ENCODE measurements at places on chromosomes 16 and 17.

DNA sequence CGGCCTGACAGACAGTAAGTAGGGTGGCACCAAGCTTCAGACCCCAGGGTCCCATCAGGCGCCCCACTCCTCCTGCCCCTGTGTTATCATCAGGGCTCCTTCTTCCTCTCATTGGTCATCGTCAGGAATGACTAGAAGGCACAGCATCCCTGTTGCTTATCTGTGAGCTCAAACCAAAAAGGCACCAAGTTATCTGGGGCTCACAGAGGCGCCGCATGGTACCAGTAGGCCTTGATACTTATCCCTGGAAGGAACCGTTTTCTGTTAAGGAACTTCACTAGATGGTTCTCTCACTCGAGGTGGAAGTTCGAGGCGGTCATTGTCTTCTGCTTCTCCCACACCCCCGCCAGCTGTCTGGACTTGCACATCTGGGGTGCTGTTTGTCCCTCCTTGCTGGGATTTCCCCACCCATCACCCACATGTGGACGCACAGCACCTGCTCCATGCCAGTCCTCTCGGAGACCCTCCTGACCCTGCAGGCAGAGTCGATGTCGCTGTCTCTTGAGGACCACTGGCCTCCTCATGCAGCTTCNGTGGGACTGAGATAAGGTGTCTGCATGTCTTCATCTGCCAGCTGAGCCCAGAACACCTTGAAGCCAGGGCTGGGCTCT is 52.1 kb downstream of the METRNL start:
- no peak for DNase-seq

GRCh38 chr16:19286827-19287226 is 1.3 kb downstream of the CLEC19A start:
- no peak for DNase-seq

GRCh38 chr16:822174-822908 is 21.8 kb upstream of the GNG13 start:
- DNase-seq: no peak

DNA sequence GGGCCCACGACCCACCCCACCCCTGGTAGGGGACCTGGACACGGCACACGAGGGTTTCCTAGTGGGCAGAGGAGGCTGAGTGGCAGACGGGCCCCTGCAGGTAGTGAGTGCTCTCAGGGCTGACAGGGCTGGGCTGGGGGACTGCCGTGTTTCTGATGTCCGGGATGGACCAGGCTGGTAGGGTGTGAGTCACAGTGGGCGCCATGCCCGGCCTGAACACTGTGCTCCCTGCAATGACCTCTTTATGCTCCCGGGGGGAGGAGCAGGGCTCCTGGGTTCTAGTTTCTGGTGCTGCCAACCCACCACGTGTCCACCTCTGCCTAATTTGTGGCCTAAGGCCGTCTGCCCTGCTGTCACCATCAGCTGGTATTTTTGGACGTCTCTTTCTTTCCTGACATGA is 26.3 kb downstream of the ARHGAP23 start:
- peak; percentile 96 for DNase-seq

DNA sequence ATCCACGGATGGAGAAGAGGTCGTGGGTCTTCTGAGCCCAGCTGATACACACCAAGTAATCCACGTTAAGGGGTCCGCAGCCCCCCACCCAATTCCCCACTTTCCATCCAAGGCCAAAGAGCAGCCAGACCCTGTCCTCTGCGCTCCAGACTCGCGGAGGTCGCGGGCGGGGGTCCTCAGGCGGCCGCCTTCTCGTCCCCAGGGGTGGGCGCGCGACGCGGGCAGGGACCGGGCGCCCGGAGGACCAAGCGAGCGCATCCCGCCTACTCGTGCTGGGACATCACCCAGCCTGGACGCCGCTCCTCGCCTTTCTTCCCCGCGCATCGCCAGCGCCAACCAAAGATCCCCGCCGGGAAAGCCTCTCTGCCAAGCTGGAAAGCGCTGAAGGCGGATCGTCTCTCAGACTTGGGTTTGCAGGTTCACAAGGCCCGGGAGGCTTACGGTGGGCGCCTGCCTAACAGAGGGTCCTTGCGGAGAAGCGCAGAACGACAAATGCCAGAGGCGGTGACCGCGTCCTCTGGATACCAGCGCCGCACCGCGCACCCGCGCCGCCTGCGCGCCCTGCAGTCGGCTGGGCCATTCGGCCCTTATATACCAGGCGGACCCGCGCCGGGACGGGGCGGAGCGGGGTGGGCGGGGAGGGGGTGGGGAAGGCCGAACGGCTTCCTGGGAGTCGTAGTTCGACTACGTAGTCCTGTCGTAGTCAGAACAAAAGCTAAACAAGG is 471.6 kb downstream of the SOX9 start:
- no peak for DNase-seq

- DNase-seq: no peak
Observed at GRCh38 chr17:72423286-72423589, 302.4 kb downstream of the SOX9 start.

GRCh38 chr16:71920658-71921057 is 25.3 kb downstream of the IST1 start:
- no peak for DNase-seq

- no peak for DNase-seq
Observed at GRCh38 chr16:17367923-17368322, 102.8 kb downstream of the XYLT1 start.

GRCh38 chr16:49474741-49475140 is 101.1 kb downstream of the C16orf78 start:
- no peak for DNase-seq

DNA sequence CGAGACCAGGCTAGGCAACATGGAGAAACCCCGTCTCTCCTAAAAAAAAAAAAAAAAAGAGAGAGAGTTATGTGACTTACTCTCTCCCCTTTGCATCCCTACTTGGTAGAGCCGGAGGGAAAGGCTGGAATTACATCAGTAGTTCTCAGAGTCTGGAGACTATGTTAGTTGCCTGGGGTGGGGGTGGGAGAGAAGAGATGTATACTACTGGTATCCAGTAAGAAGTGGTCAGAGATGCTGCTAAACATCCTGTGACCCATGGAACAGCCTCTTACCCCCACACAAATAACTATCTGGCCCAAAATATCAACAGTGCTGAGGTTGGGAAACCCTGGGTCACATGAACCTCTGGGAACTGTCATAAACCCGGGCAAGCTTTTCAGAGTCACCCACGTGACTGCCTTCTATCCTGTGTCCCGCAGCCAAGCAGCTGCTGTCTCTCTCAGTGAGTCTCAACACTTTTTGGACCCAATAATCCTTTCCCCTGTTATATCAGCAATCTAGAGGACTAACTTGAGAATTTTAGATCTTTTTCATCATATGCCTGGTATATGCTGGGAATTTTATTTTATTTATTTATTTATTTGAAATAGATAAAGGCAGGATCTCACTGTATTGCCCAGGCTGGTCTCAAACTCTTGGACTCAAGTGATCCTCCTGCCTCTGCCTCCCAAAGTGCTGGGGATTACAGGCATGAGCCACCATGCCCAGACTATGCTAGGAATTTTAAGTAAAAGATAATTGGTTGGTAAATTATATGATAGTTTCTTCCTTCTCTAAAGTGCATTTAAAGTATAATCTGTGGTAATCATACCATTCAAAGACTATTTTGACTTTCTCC is 8.7 kb downstream of the EIF1 start:
- peak; percentile 91 for DNase-seq

DNA sequence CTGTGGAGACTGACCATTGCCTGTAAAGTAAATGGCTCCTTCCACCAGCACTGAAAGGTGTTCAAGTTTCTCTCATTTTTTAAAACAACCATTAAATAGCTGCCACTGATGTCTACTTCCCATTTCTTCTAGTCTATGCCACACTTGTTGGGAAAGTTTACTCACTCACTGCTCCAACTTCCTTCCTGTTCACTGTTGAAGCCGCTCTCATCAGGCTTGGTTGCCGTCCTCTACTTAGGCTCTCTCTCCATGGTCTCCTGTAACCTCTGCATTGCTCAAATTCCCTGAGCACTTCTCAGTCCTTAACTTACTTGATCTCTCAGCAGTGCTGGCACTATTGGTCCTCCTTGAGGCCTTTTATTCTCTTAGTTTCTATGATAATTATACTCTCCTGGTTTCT is 32.4 kb downstream of the SNX11 start:
- DNase-seq: no peak

- DNase-seq: no peak
Observed at GRCh38 chr17:64378890-64379354, 11.7 kb downstream of the PECAM1 start.

GRCh38 chr16:87338155-87338765 is 21.1 kb upstream of the C16orf95 start:
- DNase-seq: no peak

GRCh38 chr16:57694725-57695679 is at the start of gene DRC7:
Gene DRC7, plus strand, starts transcription at chr16:57694806. Its CDS starts 3,144 bp downstream, at chr16:57697950.
- no peak for DNase-seq

GRCh38 chr17:63929860-63930766 is 2.0 kb downstream of the CD79B start:
- no peak for DNase-seq

DNA sequence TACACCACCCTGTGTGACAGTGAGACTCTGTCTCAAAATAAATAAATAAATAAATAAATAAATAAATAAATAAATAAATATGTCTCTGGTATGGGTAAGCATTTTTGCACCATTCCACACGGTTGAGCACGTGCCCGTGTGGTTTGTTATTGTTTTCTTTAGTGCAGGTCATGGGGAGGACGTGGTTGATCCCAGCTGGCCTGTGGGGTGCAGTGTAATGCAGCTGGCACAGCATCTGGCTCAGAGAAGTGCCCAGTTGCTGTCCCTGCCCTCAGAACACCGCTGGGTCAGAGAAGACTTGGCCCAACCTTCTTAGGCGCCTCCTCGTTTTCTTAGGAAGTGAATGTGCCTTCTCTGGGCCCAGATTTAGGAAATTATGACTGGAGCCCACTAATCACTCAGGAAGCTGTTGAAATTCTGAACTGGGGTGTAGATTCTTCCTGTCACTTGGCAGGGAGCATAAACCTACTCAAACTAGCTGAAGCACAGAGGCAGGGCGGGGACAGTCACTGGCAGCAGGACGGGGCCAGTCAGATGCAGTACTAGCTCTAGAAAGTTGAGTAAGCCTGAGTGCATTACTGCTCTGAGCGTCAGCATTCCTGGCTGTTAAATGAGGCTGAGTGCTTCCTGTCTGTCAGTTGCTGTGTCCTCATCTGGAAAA is 85.9 kb downstream of the SNX29 start:
- DNase-seq: peak; percentile 90

DNA sequence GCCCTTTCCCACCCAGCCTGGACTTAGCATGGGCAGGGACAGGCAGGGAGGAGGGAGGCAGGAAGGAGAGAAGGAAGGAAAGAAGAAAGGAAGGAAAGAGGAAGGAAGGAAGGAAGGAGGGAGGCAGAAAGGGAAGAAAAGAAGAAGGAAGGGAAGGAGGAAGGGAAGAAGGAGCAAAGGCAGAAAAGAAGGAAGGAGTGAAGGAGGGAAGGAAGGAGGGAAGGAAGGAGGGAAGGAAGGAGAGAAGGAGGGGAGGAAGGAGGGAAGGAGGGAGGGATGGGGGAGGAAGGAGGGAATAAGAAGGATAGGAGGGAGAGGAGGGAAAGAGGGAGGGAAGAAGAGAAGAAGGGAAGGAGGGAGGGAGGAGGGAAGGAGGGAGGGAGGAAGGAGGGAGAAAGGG is 110.4 kb downstream of the SALL1 start:
- no peak for DNase-seq

DNA sequence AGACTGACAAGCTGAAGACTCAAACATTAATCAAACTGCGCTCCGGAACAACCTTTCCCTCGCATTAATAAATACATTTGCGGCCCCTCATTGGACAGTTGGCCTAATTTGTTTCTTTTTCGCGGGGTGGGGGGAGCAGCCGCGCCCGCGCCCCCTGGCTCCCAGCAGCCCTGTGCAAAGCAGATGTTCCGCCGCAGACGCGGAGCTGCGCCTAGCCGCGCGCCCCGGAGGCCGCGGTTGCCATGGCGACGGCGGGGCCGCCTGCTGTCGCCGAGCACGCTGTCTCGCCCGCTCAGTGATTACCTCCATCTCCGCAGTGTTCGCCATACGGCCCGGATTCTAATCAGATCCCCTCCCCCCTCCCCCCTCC is 25.5 kb downstream of the COPZ2 start:
- DNase-seq: no peak

- no peak for DNase-seq
Observed at GRCh38 chr16:2970563-2970962, 1.4 kb downstream of the PAQR4 start.

DNA sequence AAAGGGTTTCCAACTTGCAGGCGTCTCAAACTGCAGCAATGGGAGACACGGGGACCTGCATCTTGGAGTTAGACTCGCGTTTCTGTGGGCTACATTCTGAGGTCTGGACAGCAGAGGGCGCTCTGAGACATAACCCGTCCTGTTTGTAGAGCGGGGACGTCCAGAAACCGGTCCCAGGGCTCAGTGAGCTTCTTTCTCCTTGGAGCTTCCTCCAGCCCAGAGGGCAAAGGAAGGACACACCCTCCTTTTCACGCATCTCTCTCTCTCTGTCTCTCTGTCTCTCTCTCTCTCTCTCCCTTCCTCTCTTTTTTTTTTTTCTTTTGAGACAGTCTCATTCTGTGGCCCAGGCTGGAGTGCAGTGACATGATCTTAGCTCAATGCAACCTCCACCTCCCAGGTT is 19.8 kb downstream of the COX4I1 start:
- peak; percentile 46 for DNase-seq

DNA sequence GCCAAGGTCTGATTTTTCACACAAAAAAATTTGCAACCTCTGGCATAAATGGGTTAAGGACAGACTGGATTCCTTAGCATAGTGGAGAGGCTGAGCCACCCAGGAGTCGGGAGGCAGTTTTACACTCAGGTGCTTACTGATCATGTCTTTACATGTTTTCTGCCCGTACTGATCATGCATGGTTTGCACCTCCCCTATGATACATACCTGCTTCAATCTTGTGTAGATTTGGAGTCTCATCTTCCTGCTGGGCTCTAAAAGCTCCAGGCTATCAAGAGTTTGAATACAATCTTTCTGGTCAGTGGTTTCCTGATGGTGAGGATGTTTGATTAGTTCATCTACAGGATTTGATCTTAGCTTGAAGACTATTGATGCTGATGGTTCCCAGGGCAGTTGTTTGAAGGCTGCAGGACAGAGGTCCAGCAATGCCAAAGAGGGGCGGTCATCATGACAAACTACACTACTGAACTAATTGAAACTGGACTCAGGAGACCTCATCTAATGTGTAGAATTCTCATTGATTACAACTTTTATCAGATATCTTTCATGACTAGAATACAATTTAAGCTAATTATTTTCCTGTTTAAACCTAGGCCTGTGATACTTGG is 6.9 kb downstream of the C1QBP start:
- no peak for DNase-seq

DNA sequence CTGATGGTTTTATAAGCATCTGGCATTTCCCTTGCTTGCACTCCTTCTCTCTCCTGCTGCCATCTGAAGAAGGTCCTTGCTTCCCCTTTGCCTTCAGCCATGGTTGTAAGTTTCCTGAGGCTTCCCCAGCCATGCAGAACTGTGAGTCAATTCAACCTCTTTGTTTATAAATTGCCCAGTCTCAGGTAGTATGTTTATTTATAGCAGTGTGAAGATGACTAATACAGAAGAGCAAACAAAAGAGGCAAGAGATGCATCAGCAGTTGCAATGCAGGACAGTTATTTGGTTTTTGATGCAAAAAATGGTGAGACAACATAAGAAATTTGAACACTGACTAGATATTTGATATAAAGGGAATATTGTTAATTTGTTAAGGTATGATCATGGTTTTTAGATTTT is 16.8 kb downstream of the TMEM100 start:
- no peak for DNase-seq

Data from gastrocnemius medialis (tissue), 4 donors.